ENCODE measurements at places on chromosomes 1 and 21. TPM values are rescaled to one million over a fixed set of nuclear protein-coding genes. Genes with fewer than 3 reads are reported as not detected.
A peak's percentile ranks its signal among the peaks of the same experiment; 100 is the strongest.

- peak; percentile 75 for DNase-seq
Observed at GRCh38 chr21:44454747-44455523, at the start of gene LRRC3. TSS of gene LRRC3 (plus strand) at chr21:44455510. CDS start at chr21:44456645, 1,135 bp downstream.

DNA sequence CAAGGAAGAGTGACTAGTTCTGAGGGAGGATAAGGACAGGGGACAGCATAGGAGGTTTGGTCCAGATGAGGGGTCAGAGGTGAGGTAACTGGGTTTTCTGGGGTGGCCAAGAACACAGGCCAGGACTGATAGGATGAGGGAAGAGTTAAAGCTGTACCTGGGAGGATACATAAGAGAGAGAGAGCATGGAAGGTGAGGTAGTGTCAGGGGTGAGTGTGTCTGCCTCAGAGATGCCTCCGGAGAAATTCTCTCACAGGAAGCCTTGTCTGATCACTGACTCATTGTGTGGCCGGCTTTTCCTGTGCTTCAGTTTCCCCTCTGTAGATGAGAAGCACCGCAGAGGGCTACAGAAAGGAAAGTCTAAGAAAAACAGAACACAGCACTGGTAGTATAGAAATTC, 40.2 kb downstream of the FASLG start:
- no peak for DNase-seq

DNA sequence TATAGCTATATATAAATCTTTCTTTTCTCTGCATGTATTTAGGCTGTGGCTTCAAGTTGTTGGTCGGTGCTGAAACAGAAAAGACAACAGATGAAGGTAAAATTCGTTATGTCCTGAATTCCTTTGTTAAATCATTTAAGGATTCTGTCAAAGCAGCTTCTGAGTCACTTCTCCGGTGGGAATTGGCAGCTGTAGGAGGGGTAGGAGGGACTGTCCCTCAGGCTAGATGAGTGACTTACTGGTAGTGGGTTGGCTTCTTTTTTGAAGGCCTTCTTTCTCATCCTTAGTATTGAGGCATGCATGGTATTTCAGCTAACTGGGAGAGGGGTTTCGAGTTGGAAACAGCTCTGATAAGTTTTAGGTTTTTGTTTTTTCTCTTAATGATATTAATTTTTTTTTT, 22.1 kb upstream of the NEXN start:
- DNase-seq = no peak

DNA sequence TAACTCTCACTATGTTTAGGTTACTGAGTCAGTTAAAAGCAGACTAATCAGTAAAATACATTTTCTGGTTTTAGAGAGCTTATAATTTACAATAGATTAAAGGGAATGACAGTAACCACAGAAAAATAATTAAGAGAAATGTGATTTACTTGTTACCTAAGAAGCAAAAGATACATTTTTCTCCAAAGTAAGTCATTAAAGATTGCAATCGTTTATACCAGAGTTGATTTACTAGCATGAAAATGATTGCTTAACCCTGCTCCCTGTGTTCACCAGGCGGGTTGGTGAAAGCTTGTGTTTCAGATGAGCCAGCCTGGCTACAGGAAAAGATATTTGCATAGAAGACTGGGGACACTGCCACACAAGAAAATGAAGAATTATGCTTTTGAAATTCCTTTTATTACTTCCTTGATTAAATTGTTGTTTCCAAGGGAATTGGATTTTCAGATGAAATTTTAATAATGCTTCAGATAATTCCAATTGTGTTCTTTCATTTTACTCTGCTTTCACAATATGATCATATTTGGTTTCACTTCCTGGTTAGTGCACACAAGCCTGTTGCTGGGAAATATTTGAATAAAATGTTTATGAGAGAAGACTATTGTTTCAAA, 27.9 kb downstream of the LRRC8B start:
- DNase-seq = no peak

Gene HLX
- total RNA-seq = 2.9 TPM

Gene FCRLA
- 2.2 TPM for total RNA-seq

Gene VANGL2
- 24.4 TPM for total RNA-seq

Measured in lower leg skin (tissue), 4 donors.